Chondrocyte (in vitro differentiated cells): ENCODE measurements at places on chromosomes 4 and X.

- DNase-seq = peak; percentile 85
Observed at GRCh38 chrX:155086202-155086840, 15.0 kb downstream of the BRCC3 start.

DNA sequence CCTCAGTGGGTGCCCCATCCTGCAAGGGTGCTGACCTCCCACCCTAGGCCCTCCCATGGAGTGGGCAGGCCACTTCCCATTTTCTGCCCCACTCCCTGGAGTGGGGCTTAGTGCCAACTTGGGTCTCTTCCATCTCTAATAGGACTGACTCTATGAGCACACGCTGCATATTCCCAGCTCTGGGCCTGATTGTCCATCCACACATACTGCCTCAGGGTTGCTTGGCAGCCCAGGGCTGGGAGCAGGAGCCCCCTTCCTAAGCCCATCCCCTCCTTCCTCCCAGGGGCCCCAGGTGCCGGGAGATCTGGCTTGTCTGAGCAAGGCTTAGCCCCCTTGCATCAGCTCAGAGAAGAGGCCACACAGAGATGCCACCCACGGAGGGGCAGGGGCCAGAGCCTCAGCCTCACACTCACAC is 55.1 kb downstream of the PJA1 start:
- DNase-seq = no peak

- DNase-seq = no peak
Observed at GRCh38 chrX:154019633-154020528, at the start of gene IRAK1. Gene IRAK1 (minus strand): TSS chrX:154019902. CDS start chrX:154019812, 90 bp downstream.

- DNase-seq = no peak
Observed at GRCh38 chr4:185244763-185245162, 35.4 kb downstream of the SNX25 start.

DNA sequence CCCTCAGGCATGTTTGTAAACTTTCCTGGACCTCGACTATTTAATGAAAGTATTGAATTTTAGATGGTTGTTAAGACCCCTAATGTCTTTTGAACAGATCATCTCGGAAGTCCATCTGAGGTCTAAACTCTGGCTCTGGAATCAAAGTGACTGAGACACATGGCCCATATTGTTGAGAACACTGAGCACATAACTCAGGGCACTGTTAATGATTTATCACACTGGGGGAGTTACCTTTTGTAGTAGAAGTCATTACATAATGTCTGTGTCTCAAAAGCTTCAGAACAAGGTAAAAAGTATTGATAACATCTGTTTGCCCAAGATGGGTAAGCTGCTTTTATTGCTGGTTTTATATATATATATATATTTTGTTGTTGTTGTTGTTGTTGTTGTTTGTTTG is 103.4 kb upstream of the HS3ST1 start:
- no peak for DNase-seq

- no peak for DNase-seq
Observed at GRCh38 chrX:49192722-49193328, 6.7 kb upstream of the PRICKLE3 start.
